ENCODE measurements at places on chromosomes 1 and 21.

- DNase-seq = no peak
These were observed 494.7 kb downstream of the SMYD3 start for GRCh38 chr1:246012341-246012740.

GRCh38 chr1:107529511-107530149 is 388.8 kb downstream of the NTNG1 start:
- peak; percentile 45 for DNase-seq

GRCh38 chr1:208008534-208008933 is 97.6 kb upstream of the CD34 start:
- DNase-seq = no peak

GRCh38 chr21:26966649-26967061 is 233 bp downstream of the ADAMTS5 start:
- DNase-seq = no peak

- DNase-seq = no peak
These were observed 732.0 kb upstream of the ADGRL2 start for GRCh38 chr1:81068726-81069125.

DNA sequence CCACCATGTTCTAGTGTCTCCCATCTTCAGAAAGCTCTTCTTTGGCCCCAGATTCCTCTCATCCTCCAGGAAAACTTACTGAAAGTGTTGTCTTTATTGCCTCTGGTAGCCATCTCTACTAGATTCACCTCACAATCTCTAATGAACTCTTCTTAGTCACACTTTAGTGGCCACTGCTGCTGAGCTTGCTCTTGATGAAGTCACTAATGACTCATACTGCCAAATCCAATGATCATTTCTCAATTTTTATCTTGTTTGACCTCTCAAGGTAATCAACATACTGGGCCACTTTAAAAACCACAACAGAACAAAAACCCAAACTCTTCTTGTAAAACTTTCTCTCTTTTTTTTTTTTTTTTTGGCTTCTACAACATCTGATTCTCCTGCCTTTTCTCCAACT is 196.4 kb downstream of the LHX8 start:
- DNase-seq = no peak

DNA sequence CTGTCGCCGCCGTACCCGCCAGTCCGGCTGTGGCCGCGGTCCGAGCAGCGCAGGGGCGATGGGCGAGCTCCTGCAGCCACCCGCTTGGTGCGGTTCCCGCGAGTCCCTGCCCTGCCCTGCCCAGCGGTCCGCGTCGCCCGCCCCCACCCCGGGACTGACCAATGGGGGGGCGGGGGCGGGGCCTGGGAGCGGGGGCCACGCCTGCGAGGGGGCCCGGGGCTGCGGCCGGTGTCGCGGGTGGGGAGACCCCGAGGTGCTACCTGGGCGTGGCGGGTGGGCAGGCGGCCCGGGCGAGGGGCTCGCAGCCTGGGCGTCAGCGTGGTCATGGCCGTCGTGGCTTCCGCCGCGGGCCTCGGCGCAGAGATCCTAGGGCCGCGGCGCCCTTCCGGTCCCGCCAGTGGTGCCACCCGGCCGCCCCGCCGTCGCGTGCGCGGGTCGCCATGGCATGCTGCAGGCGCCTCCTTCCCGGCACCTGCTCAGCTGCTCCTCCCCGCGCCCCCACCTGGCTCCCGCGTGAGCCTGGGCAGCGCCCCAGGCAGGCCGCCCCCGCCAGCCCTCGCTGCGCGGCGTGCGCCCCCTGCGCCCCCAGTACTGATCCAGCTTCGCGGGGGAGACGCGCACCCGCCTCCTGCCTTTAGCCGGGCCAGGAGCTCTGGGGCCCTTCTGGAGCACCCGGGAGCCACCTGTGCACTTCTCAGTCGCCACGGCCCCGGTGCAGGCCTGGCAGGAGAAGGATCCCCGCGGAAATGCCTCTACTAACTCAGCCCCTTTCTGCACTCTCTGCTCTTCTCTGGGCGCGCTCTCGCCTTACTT is at the start of gene BMP8B:
Gene BMP8B (minus strand): TSS at position 108 of the 813 bp plus-strand sequence. CDS start 380 bp downstream, outside the sequence.
- no peak for DNase-seq

- no peak for DNase-seq
These were observed 190.4 kb upstream of the KCTD3 start for GRCh38 chr1:215376544-215377264.

- no peak for DNase-seq
These were observed 1.2 kb downstream of the NTPCR start for GRCh38 chr1:232951605-232952004.

DNA sequence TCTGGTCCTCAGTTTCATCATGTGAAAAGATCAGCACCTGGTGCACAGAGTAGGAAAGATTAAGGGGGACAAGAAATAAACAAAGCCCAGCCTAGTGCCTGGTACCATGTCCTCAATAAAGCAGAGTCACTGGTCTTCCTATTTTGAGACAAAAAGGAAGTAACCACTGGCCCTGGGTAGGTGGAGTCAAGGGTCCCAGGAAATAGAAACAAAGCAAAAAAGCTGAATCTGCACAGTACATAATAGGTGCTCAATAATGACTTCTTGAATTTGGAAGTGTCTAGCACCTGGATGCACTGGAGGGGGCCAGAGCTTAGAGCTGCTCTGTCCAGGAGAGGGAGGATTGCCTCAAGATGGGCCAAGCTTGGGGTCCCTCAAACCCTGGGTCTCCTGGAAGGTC is 1.9 kb upstream of the EPHB2 start:
- no peak for DNase-seq

DNA sequence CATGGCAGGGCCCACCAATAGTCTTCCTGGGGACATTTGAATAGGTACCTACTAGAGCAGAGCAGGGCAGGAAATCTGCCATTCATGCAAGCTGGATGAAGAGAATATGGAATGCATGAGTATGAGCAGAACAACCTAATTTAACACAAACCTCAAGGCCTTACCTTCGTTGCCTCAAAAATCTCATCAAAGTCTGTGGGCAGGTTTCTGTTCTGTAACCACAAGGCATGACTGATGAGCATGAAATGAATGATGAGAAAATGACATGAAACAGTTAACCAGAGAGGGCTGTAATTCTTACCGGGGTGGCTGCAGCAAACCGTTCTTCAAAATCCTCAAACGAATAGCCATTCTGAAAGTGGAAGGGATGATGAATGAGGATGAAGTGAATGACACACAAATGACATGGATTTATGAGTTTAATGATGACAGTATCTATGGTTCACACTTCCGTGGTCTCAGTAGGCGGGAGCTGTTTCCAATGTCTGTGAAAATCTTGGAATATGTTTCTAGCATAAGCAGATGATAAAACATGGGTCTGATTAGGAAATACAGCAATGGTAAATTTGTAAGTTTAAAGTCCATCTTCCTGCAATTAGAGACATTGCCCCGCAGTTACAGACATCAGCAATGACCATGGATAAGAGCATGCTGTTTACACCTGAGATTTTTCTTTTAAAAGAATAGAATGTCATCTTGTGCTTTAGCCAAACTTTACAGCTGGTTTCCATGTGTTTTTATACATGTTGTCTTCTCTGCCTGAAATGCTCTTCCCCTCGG is 67.6 kb upstream of the C8B start:
- DNase-seq = no peak

- DNase-seq = no peak
These were observed 5.0 kb upstream of the MEAF6 start for GRCh38 chr1:37519613-37520012.

Measured in renal pelvis (tissue), 12 donors.